ELR (cell line): ENCODE measurements at places on chromosomes 5 and 9.
A peak's percentile ranks its signal among the peaks of the same experiment; 100 is the strongest.

DNA sequence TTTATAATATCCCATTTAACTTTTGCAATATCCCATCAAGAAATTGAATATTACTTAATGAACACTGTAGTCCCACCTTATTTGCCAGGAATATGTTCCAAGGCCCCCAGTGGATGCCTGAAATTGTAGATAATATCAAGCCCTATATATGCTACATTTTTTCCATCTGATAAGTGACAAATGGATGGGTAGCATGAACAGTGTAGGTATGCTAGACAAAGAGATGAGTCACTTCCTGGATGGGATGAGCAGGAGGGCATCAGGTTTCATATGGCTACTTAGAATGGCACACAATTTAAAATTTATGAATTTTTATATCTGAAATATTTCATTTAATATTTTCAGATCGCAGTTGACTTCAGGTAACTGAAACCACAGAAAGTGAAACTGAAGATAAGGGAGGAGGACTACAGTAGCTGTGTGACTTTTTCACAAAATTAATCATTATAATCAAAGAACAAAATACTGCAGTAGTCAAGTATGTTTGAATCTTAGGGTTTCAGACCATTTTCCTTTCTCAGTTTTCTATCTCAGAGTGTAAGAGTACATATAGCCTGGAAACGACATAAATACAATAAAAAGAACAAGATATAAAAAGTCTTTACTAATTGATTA is 636.4 kb upstream of the ARRDC3 start:
- peak; percentile 65 for DNase-seq

- DNase-seq = peak; percentile 47
These were observed 23.4 kb downstream of the CETN3 start for GRCh38 chr5:90386099-90386710.

DNA sequence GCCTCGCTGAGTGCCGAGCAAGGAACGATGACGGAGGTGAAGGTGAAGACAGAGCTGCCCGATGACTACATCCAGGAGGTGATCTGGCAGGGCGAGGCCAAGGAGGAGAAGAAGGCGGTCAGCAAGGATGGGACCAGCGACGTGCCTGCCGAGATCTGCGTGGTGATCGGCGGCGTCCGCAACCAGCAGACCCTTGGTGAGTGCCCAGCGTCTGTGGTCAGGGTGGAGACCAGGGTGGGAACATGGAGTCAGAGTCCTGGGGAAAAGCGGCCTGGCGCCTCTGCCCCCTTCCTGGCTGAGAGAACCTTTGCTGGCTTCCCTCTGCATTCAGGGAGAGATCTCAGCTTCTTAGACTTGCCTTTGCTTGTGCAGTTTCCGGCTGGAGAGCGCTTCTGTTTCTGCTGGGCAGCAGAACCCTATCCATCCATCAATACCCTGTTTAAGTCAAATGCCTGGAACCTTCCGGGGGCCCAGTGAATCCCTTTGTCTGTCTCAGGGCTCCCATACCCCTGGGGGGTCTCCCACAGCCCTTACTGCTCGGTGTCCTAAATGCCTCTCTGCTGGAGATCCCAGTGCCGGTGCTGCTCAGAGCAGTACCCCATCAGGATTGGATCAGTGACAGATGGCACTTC is 89.6 kb downstream of the AMBP start:
- no peak for DNase-seq

- DNase-seq = peak; percentile 13
These were observed 147.9 kb downstream of the PLPPR1 start for GRCh38 chr9:101176384-101176783.

DNA sequence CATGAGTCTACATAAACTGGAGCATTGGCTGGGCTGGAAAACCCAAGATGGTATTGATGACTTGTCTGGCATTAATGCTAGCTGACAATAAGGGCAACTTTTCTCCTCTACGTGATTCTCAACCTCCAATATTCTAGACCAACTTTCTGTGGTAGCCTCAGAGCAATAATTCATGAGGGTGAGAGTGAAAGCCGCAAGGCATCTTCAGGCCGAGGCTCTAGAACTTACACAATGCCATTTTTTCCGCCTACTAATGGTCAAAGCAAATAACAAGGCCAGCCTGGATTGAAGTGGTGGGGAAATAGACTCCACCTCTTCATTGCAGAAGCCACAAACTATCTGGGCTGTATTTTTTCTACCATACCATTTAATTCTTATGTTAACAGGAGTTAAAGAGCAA is 267.4 kb downstream of the GABRG2 start:
- DNase-seq = no peak

DNA sequence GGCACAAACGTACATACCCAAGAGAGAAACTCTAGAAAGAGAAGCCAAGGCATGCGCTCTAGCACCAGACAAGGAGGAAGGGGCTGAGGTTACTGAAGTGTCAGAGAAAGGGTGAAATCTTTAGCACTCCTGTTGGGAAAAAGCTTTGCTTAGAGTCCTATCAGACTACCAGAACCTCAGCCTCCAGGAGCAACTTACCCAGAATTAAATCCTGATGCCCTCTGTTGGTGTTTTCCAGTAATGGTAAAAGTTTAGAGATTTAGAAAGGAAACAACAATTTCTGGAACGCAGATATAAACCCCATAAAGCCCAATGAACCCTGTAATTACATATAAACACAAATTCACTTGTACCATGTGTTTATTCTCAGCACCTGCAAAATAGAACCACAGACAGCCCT is 33.2 kb upstream of the ASTN2 start:
- DNase-seq = no peak

GRCh38 chr5:11050596-11051304 is 289.7 kb upstream of the DAP start:
- DNase-seq = peak; percentile 43

DNA sequence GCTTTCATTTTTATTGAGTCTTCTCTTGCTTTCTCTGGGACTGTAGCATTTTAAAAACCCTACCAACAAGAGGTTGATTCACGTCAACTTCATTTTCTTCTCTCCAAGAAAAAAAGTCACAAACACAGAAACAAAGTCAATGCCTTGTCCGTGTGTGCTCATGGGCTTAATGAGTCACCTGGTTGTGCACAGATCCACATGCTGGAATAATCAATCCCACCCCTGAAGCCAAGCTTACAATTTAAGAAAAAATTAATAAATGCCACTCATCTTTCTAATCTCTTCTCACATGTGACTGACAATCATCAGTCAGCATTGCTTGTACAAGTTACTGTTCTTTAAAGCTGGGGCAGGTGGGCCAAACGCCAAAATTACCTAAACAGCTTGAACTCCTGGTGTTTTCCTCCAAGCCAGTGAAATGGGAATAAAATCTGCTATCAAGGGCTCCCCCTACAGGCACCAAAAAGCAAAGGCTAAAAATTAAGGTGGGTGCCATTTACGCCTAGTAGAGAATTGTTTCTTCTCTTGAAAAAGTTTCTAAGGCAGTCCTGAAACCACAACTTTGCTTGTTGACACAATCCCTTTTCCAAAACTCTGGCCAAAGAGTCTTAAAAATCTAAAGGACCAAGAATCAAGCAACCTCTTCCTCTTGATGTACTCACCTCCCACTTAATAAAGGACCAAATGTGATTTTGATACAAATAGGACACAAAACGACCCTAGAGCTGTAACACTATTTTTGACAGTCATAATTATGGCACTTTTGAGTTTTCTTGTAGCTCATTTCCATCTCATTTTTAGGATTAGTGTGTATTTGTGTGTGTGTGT is 21.3 kb downstream of the TRMO start:
- DNase-seq = peak; percentile 69

DNA sequence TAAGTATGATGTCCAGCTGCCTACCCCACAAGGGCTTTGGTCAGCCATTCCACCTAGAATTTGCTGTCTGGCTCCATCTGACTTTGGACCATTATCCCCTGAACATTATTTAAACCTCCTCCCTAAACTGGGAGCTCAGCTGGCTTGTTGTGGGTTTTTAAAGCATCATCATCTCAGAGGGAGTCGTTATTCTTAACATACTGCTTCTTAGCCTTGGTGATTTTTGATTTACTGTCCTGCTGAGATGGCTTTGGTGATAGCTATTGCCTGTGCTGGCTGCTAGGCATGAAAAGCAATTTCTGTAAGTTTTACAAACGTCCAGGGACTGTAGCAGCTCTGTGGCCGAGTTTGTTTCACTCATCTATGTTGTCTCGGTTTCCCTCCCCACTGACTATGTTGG is 256.1 kb downstream of the NR3C1 start:
- no peak for DNase-seq

- DNase-seq = peak; percentile 40
These were observed 163.2 kb downstream of the SH3GL2 start for GRCh38 chr9:17742067-17742466.

DNA sequence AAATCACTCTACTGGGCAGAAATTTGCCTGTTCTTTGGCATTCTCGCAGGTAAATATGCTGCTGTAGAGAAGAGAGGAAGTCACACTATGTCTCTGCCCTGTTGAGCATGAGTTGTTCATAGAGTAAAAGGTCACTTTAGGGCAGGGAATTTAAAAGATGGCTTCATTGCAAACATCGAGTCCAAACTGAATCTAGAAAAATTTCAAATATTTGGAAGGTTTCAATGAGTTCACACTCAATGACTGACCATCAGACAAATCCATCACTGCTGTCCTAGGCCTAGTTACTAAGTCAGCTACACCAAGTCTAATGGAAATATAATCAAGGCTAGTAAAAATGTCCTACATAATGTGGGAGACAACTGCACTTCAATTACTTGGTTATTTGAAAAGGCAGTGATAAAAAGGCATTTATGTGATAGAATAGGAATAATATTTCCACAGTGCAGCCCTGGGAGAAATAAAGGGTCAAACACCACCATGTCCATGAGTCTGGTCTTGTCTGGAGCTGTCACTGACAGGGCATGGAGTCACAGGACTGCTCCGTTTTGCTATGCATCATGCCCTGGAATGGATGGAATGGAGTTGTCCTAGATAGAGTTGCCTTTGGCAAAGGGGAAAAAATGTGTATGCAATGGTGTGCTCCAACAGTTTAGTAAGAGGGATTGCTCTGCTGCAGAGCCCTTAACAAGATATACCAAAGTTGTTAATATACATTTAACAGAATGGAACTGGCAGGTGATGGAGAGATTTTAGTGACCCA is 218.5 kb upstream of the DAPK1 start:
- no peak for DNase-seq

GRCh38 chr5:76861612-76862011 is 11.8 kb downstream of the S100Z start:
- DNase-seq = no peak

DNA sequence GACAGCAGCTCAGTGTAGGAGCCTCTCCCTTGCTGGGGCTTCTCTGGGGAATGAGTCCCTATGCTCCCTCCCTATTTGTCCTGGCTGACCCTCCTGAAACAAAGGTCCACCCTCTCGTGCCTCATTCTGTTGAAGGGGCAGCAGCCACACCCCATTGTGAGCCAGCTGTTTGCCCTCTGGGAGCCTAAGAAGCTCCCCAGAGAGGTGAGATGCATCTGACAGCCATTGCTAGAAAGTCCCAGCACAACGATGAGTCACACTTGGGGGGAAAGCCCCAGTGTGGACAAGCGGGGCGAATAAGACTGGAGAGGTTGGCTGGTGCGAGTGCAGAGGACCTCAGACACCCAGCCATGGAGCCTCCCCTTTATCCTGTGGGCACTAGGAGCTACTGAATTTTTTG is 101.4 kb downstream of the PPARGC1B start:
- peak; percentile 83 for DNase-seq

- DNase-seq = no peak
These were observed 133.2 kb downstream of the MCTP1 start for GRCh38 chr5:95151694-95152093.

DNA sequence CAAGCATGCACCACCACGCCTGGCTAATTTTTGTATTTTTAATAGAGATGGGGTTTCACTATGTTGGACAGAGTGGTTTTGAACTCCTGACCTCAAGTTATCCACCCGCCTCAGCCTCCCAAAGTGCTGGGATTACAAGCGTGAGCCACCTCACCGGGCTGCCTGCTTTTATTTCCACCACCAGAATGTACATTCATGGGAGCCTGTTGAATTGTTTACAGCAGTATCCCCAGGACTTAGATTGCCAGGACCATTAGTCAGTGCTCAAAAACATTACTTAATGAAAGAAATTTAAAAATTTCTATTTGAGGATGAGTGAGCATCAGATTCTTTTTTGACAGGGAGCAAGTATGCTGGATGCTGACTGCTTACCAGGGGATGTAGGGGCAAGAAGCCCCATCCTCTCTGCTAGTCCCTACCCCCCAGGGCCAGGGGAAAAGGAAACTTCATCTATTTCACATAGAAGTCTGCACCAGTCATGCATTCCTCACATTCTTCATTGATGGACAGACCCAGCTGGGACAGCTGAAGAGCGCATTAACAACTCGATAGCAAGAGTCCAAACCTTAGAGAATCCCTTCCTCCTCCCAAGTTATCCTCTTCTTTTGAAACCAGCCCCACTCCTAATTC is 10.3 kb upstream of the RGMB start:
- peak; percentile 98 for DNase-seq

DNA sequence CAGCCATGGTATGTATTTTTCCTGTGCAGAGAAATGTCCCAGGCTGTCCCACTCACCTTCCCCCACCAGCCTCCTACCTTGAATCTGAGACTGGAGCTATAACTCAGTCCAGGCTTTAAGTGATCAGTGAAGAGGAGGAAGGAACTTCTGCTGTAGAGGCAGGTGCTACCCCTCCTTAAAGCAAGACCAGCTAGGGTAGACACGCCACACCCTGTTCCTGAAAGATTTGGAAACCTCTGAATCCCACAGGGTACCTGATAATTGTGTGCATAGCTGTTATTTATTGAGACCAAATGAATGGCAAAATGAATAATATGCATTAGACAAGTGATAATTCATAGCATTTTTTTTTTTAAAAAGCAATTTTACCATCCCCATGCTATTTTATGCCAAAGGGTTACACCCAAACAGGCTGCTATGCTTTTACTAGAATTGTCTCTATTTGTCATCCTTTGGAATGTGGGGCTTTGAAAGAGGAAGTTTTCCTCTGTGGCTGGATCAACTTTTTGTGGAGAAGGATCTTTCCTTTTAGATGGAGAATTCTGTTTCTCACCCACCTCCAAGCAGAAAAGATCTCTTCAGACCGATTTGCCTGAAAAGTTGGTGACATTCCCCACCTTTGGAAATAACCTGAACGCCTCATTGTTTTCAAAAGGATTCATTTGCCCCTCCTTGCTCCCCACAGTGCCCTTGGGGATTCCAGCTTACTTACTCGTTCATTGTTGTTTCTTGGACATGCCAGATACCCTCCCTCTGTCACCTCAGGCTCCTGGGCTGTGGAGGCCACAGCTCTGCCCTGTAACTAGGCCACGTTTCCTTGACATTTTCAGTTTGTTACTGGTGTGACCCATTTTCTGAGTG is 248.7 kb downstream of the NR3C1 start:
- peak; percentile 74 for DNase-seq

DNA sequence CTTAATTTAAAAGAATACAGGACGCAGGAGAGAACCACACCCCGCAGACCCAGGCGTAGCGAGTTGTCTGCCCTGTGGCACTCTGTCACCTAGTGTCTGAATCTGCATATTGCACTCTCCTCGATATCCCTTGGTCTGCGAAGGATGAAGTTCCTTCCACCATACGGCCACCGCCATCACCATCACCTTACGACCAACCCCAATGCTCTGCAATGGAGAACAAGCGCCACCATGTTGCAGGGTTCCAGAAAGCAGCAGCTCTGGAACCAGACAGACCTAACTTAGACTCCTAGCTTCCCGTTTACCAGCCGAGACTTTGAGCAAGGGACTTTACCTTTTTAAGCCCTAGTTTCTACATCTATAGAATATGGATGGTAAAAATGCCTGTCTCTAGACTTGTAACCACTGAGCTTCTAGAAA is 77.4 kb upstream of the DMRT1 start:
- DNase-seq = peak; percentile 74
